Choroid plexus epithelial cell (primary cell): ENCODE measurements at places on chromosomes 7 and 10.

GRCh38 chr7:18497082-18497481 is 1.5 kb downstream of the HDAC9 start:
- DNase-seq = no peak

DNA sequence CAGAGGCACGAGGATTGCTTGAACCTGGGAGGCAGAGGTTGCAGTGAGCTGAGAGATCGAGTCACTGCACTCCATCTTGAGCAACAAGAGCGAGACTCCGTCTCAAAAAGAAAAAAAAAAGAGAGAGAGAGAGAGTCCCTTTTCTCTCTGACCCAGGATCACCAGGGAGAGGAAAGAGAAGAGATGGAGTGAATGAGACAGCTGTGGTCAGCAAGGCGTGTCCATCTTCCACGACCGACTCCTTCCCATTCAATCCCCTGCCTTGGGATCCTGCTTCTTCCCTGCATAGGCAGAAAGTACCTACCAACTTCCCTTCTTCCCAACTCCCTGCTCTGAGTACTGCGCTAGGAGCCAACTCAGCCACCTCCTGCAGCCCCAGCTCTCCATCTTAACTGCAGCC is 5.2 kb upstream of the ZAN start:
- no peak for DNase-seq

GRCh38 chr10:99346247-99346646 is 17.1 kb downstream of the CNNM1 start:
- DNase-seq = peak; percentile 27

DNA sequence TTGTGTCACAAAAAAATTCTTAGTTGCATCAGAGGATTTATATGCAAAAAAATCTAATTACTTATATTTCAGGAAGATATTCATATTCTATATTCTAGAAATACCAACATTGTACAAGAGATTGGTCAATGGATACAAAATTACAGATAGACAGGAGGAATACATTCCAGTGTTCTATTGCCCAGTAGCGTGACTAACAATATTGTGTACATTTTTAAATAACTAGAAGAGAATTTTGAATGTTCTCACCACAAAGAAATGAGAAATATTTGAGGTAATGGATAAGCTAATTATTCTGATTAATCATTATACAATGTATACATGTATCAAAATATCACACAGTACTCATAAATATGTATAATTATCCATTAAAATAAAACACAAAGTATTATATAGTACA is 253.3 kb downstream of the IPMK start:
- no peak for DNase-seq

- peak; percentile 46 for DNase-seq
These were observed 102.2 kb downstream of the TAX1BP1 start for GRCh38 chr7:27842094-27842692.
